ENCODE measurements at places on chromosomes 7 and 10.

- no peak for DNase-seq
These were observed 13.9 kb upstream of the CUZD1 start for GRCh38 chr10:122859527-122859926.

GRCh38 chr10:59181668-59182067 lies 5.2 kb downstream of the PHYHIPL start:
- DNase-seq = no peak

DNA sequence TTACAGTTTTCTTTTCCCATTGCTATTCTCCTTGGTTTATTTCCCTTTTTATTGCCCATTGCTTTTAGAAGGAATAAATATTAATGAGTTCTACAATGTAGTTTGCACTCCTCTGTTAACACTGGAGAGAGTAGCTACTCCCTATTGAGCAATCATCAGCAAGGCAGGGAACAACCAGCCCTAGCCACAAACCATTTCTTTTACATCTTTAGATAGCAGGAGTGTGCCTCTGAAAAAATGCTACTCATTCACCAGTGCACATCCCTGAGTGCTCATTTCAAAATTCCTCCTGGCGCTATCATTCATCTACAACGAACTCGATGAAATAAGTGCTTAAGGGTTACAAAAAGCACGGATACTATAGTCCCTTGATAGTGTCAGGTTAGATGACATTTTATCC lies 252.9 kb downstream of the THSD7A start:
- no peak for DNase-seq

GRCh38 chr7:1284743-1285458 lies 52.2 kb downstream of the UNCX start:
- no peak for DNase-seq

- DNase-seq = no peak
These were observed 740.5 kb downstream of the REEP3 start for GRCh38 chr10:64261676-64262075.

DNA sequence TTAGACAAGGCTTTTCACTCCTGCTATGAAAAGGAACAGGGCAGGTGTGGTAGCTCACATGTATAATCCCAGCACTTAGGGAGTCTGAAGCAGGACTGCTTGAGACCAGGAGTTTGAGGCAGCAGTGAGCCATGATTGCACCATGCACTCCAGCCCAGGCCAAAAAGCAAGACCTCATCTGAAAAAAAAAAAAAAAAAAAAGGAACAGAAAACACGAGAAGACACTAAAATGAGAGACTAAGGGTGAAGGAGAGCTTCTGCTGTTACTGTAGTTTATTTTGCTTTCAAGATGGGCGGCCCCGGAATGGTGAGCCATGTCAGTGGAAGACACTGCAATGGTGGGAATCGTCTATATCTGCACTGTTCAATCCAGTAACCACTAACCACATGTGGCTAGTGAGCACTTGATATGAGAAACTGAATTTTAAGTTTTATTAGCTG lies 9.9 kb downstream of the PIP4K2A start:
- DNase-seq = no peak

- no peak for DNase-seq
These were observed 70.0 kb downstream of the AMPH start for GRCh38 chr7:38561166-38561565.

DNA sequence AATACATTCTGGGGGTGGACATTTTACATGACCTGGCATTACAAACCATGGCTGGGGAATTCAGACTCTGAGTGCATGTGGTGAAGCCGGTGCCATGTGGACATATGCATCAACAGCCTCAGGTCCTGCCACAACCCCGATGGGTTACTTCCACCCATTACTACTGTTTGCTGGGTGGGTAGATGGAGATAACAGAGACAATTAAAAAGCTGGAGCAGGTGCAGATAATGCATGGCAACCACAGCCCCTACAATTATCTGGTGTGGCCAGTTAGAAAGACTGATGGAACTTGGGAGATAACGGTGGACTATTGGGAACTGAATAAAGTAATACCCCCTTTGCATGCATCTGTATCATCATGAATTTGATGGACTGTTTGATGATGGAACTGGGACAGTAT lies 21.6 kb upstream of the ADAMTS14 start:
- DNase-seq = no peak

- no peak for DNase-seq
These were observed 156.7 kb downstream of the TWIST1 start for GRCh38 chr7:18960725-18961124.

DNA sequence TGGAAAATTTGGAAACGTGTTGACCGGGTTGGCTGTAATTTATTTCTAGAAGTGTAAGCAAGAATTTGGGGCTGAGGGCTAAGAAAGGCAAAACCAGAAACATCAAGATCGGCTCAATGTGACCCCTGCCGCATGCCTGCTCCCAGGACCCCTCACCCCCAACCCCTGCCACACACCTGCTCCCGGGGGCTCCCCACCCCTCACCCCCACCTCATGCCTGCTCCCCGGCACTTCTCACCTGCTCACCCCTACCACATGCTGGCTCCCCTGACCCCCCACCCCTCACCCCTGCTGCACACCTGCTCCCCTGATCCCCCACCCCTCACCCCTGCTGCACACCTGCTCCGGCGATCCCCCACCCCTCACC lies 19.0 kb upstream of the CFAP46 start:
- DNase-seq = no peak

GRCh38 chr7:102169651-102170392 lies 116.8 kb upstream of the SH2B2 start:
- no peak for DNase-seq

GRCh38 chr7:104972500-104972899 lies 41.5 kb upstream of the KMT2E start:
- no peak for DNase-seq

- no peak for DNase-seq
These were observed 8.8 kb upstream of the ATRNL1 start for GRCh38 chr10:115084277-115084850.

GRCh38 chr7:143405173-143406001 lies 3.3 kb downstream of the EPHA1 start:
- no peak for DNase-seq

DNA sequence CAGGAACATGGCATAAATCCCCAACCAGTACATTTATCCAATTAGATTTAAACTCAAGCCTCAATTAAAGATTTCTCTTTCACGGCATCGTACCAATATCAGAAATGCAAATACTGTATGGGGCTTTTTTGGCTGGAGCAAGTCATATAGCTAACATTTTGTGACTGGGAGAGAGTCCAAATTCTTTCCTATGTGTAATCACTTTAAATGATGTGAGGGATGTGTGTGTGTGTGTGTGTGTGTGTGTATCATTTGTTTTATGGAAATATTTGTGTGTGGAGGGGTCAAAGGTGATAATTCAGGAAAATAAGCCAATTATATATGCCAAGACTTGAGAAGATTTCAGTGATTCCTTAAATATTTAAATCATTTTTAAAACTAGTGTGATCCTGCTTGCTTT lies 196.6 kb downstream of the TRIL start:
- DNase-seq = no peak

- DNase-seq = no peak
These were observed at the start of gene DNAJC12 for GRCh38 chr10:67837541-67838314. Gene DNAJC12 (minus strand): TSS chr10:67838188. CDS start chr10:67838011, 177 bp downstream.

- no peak for DNase-seq
These were observed 128.7 kb upstream of the LYZL1 start for GRCh38 chr10:29160150-29160617.

- DNase-seq = no peak
These were observed 780 bp downstream of the PLEKHA8 start for GRCh38 chr7:30028749-30029635.

GRCh38 chr7:106781828-106782544 lies 83.1 kb upstream of the PIK3CG start:
- DNase-seq = no peak

- no peak for DNase-seq
These were observed 7.4 kb downstream of the IGF2BP3 start for GRCh38 chr7:23462846-23463245.

- no peak for DNase-seq
These were observed 268.1 kb upstream of the FZD8 start for GRCh38 chr10:35910234-35910633.

GRCh38 chr10:89916468-89917215 lies 215.3 kb downstream of the KIF20B start:
- DNase-seq = no peak

DNA sequence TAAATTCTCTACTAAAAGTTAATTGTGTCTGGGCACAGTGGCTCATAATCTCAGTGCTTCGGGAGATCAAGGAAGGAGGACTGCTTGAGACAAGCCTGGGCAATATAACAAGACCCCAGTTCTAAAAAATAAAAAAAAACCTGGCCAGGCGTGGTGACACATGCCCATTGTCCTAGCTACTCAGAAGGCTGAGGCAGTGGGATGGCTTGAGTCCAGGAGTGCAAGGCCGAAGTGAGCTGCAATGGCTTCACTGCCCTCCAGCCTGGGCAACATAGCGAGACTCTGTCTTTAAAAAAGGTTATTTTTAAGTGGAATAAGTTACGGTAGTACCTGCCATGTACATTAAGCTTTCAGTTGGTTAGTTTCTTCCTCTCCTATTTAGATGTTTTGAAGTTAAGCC lies 28.9 kb downstream of the CDK14 start:
- DNase-seq = no peak

GRCh38 chr7:4472728-4473127 lies 209.4 kb upstream of the FOXK1 start:
- DNase-seq = no peak

- no peak for DNase-seq
These were observed 29.6 kb upstream of the SOSTDC1 start for GRCh38 chr7:16494955-16495719.

GRCh38 chr7:7183061-7183837 lies 905 bp downstream of the C1GALT1 start:
- peak; percentile 29 for DNase-seq

DNA sequence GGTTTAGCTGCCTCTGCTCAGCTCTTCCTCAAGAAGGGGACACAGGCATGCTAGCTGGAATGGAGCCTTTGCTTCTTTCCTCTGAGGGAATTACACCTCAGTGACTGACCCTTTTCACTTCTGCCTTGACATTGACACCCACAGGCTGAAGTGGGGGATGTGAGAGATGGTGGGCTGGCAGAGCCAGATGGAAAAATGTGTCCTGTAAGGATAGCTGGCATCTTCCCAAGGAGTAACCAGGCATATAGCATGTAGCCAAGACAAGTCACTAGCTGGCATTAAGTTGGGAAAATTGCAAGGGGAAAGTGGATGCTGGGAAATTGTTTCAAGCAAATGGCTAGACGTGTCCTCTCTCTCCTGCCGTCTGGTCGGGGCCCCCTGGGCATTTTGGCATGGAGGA lies 19.9 kb downstream of the STMP1 start:
- DNase-seq = no peak

All from activated CD4-positive, alpha-beta T cell treated with anti-CD3 and anti-CD28 coated beads for 1 hour (primary cell).